Cerebellar nuclear complex (tissue), 1 donor: ENCODE measurements at places on chromosomes 2 and 18.

DNA sequence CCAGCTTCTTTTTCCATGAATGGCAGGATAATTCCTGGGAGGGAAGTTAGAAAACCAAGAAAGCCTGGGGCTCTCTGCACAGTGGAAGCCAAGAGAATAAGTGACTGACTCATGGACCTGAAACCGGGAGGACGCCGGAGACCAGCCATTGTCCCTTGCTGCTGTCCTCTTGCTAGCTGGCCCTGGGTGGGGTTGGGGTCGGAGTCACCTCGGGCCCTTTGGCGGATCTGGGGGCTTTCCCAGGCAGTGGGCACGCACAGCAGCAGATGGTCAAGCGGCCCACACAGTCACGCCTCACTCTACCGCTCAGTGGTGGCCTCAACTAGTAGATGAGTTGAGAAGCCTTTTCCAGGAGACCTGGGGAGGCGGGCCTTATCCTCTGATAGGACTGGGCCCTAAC is 15.6 kb downstream of the EFHD1 start:
- no peak for DNase-seq

DNA sequence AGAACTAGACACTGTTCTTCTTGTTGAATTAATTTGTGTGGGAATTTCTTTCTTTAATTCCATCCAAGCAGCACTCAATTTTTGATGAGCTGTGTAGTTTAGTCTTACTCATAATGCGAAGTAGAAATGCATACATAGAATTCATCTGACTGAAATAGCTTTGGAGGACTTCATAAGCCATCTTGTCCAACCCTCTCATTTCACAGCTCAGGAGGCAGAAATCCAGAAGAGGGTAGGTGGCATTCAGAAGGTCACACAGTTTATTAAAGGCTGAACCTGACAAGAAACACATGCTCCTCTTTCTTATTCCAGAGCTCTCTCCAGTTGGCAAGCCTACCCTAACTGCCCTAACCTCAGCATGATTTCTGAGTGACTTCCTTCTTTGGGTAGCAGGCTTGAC is 169.2 kb upstream of the NOSTRIN start:
- no peak for DNase-seq

DNA sequence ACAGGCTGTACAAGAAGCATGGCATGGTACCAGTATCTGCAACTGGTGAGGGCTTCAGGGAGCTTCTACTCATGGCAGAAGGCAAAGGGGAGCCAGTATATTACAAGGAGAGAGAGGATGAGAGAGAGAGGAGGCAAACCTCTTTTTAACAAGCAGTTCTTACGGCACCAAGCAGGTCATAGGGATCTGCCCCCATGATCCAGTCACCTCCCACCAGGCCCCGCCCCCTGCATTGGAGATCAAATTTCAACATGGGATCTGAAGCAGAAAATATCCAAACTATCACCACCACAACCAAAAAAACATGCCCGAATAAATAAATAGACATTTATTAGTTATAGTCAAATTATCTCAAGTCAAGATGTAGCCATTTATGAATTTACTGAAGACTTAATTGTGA is 14.5 kb upstream of the SLC35F5 start:
- DNase-seq: no peak

- DNase-seq: no peak
Observed at GRCh38 chr2:62704654-62705006, 883 bp upstream of the EHBP1 start.

DNA sequence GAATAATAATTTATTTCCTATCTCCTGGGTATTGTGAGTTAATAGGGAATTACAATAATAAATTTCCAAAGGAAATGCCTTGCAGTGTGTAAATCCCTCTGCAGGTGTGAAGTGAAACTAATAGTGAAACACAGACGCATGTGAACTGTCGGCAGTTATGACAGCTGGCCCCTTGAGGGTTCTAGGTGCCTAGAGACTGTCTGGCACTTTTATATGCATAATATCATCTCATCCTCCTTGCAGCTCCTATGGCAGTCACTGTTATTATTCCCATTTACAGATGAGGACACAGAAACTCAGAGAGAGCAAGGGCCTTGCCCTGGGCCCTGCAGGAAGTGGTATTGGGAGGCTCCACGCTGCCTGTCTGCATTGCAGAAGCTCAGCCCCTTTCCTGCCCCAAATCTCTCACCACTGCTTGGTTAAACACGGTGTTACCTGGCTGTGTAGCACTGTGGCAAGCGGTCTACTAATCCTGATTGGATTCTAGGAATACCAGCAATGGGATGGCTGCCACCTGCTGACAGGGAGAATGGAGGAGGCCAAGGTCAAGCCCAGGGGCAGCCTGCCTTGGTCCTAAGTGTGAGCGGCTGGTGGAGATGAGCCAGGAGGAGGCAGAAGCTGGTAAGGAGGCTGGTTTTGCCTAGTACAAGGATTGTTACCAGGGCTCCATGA is 32.8 kb upstream of the ACKR3 start:
- DNase-seq: no peak

GRCh38 chr2:29747786-29748470 is 173.5 kb downstream of the ALK start:
- DNase-seq: no peak

GRCh38 chr2:211494085-211494484 is 937.7 kb downstream of the CPS1 start:
- DNase-seq: no peak

DNA sequence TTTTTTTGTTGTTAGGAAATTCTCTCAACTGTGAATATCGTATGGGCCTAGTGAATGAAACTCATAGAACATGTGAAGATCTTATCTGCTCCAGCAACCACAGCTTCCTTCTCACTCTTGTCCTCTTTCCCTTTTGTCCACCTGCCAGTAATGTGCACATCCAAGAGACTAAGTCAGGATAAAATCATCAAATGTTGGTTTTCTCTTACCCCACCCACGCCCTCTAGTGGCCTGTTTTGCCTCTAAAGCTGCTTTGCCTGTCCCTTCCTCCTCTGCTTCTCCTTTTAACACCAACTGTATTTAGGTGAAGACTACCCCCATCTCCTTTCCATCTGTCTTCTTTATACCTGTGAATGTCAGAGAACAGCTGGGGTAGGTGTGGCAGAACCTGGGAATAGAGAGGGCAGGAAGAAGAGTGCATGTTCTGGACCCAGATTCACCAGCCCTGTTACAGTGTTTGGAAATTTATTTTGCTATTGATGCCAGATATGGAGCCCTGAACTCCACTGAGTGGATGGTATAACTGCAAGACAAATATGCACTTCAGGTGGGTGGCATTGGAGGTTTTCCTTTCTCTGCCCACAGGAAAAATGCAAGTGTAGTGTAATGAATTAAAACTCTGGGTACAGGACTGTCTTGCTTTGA is 8.4 kb upstream of the MGAT5 start:
- DNase-seq: peak; percentile 21

DNA sequence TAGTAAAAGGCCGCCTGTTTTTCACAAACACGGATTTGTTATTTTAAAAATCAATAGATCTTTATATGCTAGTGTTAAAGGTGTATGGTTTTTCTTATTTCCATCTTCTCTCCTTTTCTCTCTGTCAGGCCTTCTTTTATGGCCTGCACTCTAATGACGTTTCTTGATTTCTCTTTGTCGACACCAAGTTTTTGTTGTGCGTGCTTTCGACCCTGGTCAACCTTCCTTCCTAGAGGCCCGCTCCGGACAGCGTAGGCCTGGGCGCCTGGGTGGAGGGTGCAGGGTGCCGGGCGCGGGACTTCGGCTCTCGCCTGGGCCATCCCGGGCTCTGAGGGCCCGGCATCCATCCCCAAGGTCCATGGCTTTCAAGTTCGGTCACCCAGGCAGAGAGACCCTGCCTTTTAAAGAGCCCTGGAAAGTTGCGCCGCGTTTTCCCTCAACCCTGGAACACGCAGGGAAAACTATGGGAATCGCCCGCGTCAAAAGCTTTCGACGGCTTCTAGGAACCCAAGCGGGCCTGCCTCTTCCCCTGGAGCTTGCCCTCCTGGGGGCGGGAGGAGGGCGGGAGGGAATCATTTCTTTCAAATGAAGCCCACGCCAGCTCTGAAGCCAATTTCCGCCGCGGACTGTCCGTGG is 4.1 kb upstream of the SATB2 start:
- DNase-seq: no peak
